ENCODE measurements at places on chromosomes 2 and 18. TPM values are rescaled to one million over a fixed set of nuclear protein-coding genes. Genes with fewer than 3 reads are reported as not detected.

The TGFA gene
- polyA plus RNA-seq = 0.74 TPM

The PDE1A gene
- polyA plus RNA-seq = 27.3 TPM

The ITGB6 gene
- not detected for polyA plus RNA-seq

The FIGN gene
- polyA plus RNA-seq = 1.7 TPM

The DPP10 gene
- 0.18 TPM for polyA plus RNA-seq

The BMP10 gene
- polyA plus RNA-seq = not detected

The VAMP5 gene
- 38.7 TPM for polyA plus RNA-seq

The GKN2 gene
- 29.8 TPM for polyA plus RNA-seq

The KIF5C gene
- polyA plus RNA-seq = 1.7 TPM

The TMEM200C gene
- 0.34 TPM for polyA plus RNA-seq

Data from adipose tissue (tissue), 3 donors.